Stimulated activated CD4-positive, alpha-beta T cell treated with anti-CD3 and anti-CD28 coated beads, Interleukin-4, amount 100 ng/mL, for 4 hours (primary cell): ENCODE measurements at places on chromosomes 1 and 21.

DNA sequence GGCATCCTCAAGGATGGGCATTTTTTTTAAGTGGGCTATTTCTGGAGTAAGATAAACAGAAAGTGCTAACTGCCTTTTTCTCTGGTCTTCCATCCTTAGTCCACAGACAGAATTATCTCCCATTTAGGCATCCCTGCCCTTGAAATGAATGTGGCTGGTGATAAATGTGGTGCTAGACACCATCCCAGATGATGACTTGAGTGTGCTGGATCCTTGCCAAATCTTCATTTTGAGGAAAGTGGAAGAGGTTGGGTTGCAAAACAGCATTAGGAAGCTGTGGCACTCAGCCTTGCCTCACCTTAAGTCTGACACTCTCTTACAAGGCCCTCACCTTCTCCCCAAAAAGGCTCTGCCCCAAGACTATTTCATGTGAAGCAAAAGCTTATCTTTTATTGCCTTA, 19.2 kb downstream of the MAB21L3 start:
- DNase-seq, result no peak

- DNase-seq, result peak; percentile 63
Measured at GRCh38 chr1:11802973-11803885, 2.5 kb downstream of the MTHFR start.

- no peak for DNase-seq
Measured at GRCh38 chr1:51776408-51776807, 102.1 kb downstream of the NRDC start.

DNA sequence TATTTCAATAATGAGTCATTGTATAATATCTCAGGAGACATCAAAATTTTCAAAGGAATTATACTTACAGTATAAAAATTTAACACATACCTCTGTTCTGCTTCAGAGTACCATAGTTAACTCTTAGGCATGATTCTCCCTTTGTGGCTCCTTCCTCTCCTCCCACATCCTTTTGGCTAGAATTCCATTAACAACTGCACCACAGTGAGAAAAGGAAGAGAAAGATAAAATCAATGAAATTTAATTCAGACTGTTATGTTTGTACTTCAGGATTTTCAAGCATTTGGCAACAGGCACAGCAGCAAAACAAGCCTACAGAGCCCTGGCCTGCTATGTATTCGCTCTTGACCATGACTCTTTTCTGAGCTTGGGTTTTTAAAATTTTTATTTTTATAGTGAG, 57.2 kb upstream of the SGIP1 start:
- DNase-seq, result no peak

- DNase-seq, result no peak
Measured at GRCh38 chr1:56065729-56066128, 513.6 kb downstream of the PLPP3 start.

DNA sequence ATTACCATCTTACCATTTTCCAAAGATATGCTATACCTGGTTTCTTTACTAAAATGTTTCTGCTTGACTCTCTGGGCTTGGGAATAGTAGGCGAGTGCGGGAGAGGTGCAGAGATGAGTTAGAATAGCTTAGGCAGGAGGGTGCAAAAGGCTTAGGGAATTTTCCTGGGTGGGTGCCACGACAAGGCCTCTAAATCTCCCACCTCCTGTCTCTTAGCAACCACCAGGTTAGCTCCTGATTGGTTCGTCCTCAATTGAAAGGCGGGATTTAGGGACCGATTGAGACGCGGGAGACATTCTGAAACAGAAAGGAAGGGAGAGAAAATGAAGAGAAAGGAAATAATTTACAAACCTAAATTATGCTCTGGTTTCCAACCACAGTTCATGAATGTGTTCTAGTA, 3.1 kb downstream of the ACKR1 start:
- no peak for DNase-seq
